Upper lobe of right lung (tissue), 1 donor: ENCODE measurements at places on chromosomes 7 and 10. TPM values are rescaled to one million over a fixed set of nuclear protein-coding genes. Genes with fewer than 3 reads are reported as not detected.

MLXIPL gene
- total RNA-seq: 11.1 TPM

NOC3L gene
- total RNA-seq: 20.9 TPM

ARHGEF35 gene
- total RNA-seq: 11.5 TPM

HOXA1 gene
- 0.75 TPM for total RNA-seq

CTAGE8 gene
- total RNA-seq: 4.9 TPM

EIF5AL1 gene
- 0.14 TPM for total RNA-seq

- no peaks in the 10 kb centered on the region for H3K4me1 ChIP-seq
- H3K27me3 ChIP-seq: no peaks in the 10 kb centered on the region
- no peaks in the 10 kb centered on the region for H3K36me3 ChIP-seq
- no peak for DNase-seq
These were observed 200.2 kb downstream of the ELMO1 start for GRCh38 chr7:37248396-37248861.

DNA sequence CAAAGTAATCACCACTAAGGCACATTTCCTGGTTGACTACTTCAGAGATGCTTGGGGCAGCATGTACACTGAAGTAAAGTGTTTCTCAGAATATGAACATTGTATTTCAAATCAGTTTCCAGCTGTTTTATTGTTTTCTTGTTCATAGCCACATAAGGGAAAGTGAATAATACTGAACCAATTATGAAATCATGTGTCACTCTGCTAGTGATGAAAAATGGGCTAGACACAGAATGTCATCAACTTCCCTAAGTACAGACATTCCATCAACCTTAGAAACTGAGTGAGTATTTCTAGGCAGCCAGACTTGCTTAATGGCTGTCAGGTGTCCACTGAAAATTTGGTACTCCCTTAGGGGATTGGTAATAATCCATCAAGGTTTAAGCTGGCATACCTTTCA lies 603.5 kb downstream of the ARL4A start:
- H3K36me3 ChIP-seq: no peaks in the 10 kb centered on the region
- H3K4me3 ChIP-seq: no peak overlapping the region
- H3K27me3 ChIP-seq: no peaks in the 10 kb centered on the region
- no peak overlapping the region for H3K27ac ChIP-seq
- no peaks in the 10 kb centered on the region for H3K4me1 ChIP-seq

- no peak for DNase-seq
- no peaks in the 10 kb centered on the region for H3K36me3 ChIP-seq
- H3K27me3 ChIP-seq: no peaks in the 10 kb centered on the region
- no peak overlapping the region for H3K27ac ChIP-seq
- no peaks in the 10 kb centered on the region for H3K4me1 ChIP-seq
These were observed 248.7 kb downstream of the NEBL start for GRCh38 chr10:20648263-20648874.

DNA sequence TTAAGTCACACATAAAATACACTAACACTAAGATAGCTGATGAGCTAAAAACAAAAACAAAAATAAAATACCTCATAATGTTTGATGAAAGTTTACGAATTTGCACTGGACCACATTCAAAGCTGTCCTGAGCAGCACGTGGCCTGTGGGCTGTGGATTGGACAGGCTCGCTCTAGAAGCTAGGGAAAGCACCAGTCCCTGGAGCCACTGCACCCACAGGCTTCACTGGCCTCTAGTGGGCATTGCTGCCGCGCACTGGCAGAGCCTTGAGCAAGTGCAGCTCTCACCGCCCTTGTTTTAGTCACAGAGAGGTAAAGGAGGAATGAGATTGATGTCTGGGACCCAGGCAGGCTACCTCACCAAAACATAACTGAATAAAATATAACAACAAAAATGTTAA lies 67.6 kb downstream of the PAX2 start:
- H3K36me3 ChIP-seq: no peaks in the 10 kb centered on the region
- peak; percentile 32 for DNase-seq
- no peak overlapping the region for H3K27ac ChIP-seq
- H3K4me3 ChIP-seq: no peak overlapping the region
- no peaks in the 10 kb centered on the region for H3K4me1 ChIP-seq

- H3K27ac ChIP-seq: no peak overlapping the region
- H3K4me1 ChIP-seq: peaks cover 8% of the 10 kb centered on the region
- H3K27me3 ChIP-seq: no peaks in the 10 kb centered on the region
- H3K36me3 ChIP-seq: peaks cover 12% of the 10 kb centered on the region
These were observed 2.0 kb upstream of the MTG1 start for GRCh38 chr10:133391761-133392518.

GRCh38 chr10:61142987-61143386 lies 199.0 kb upstream of the RHOBTB1 start:
- H3K27ac ChIP-seq: no peak overlapping the region
- no peaks in the 10 kb centered on the region for H3K27me3 ChIP-seq
- H3K4me1 ChIP-seq: no peaks in the 10 kb centered on the region
- DNase-seq: no peak
- no peaks in the 10 kb centered on the region for H3K36me3 ChIP-seq
- no peak overlapping the region for H3K4me3 ChIP-seq

- H3K4me3 ChIP-seq: no peak overlapping the region
- H3K4me1 ChIP-seq: no peaks in the 10 kb centered on the region
- no peaks in the 10 kb centered on the region for H3K27me3 ChIP-seq
These were observed 700.4 kb downstream of the KCNMA1 start for GRCh38 chr10:76937181-76937600.

GRCh38 chr10:10542477-10542876 lies 475.2 kb upstream of the CELF2 start:
- H3K27ac ChIP-seq: no peak overlapping the region
- no peaks in the 10 kb centered on the region for H3K4me1 ChIP-seq
- H3K27me3 ChIP-seq: no peaks in the 10 kb centered on the region
- H3K4me3 ChIP-seq: no peak overlapping the region
- no peak for DNase-seq

DNA sequence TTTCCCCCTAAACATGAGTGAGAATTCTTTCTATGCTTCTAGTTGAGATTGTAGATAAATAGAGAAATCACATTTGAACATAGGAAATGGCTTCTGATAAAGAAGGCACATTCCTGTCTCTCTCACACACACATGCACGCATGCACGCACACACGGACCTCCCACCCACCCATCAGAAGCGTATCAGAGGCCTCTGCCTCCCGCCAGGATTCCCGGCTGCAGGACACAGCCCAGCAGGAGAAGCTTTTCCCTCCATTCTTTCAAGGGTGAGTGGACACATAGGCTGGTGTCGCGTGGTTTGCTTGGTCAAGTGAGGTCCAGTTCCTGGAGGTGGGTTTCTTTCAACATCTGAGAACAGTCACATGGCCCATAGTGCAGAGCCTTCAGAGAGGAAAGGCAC lies 34.2 kb downstream of the KLF6 start:
- H3K27ac ChIP-seq: no peak overlapping the region
- no peak for DNase-seq
- H3K4me3 ChIP-seq: no peak overlapping the region
- no peaks in the 10 kb centered on the region for H3K27me3 ChIP-seq
- H3K4me1 ChIP-seq: peaks cover 39% of the 10 kb centered on the region
- no peaks in the 10 kb centered on the region for H3K36me3 ChIP-seq

- H3K27me3 ChIP-seq: no peaks in the 10 kb centered on the region
- H3K36me3 ChIP-seq: no peaks in the 10 kb centered on the region
- H3K27ac ChIP-seq: no peak overlapping the region
- H3K4me1 ChIP-seq: no peaks in the 10 kb centered on the region
- DNase-seq: no peak
These were observed 194.2 kb upstream of the SVIL start for GRCh38 chr10:29828956-29829355.

GRCh38 chr10:84267503-84268126 lies 22.8 kb downstream of the RGR start:
- DNase-seq: no peak
- no peaks in the 10 kb centered on the region for H3K27me3 ChIP-seq
- H3K27ac ChIP-seq: no peak overlapping the region

GRCh38 chr10:86341361-86341811 lies 25.2 kb downstream of the GRID1 start:
- H3K27ac ChIP-seq: no peak overlapping the region
- no peak overlapping the region for H3K4me3 ChIP-seq
- H3K4me1 ChIP-seq: no peaks in the 10 kb centered on the region
- DNase-seq: peak; percentile 28

DNA sequence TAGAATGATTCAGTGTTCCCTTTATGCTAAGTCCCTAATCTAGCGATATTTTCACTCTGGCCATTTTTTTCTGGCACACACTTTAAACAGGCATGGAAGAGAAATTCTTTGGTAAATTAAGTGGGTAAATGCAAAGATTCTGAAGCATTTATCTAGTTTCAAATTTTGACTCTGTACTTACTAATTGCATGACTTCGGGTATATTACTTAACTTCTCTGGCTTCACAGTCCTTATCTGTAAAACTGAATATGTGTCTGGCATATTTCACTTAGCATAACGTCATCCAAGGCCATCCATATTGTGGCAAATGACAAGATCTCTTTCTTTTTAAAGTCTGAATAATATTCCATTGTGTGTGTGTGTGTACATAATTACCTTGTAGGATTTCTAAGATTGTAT lies 114.5 kb downstream of the MBL2 start:
- no peak overlapping the region for H3K4me3 ChIP-seq
- no peaks in the 10 kb centered on the region for H3K36me3 ChIP-seq
- H3K4me1 ChIP-seq: peaks cover 4% of the 10 kb centered on the region
- no peaks in the 10 kb centered on the region for H3K27me3 ChIP-seq
- no peak for DNase-seq
- H3K27ac ChIP-seq: no peak overlapping the region

DNA sequence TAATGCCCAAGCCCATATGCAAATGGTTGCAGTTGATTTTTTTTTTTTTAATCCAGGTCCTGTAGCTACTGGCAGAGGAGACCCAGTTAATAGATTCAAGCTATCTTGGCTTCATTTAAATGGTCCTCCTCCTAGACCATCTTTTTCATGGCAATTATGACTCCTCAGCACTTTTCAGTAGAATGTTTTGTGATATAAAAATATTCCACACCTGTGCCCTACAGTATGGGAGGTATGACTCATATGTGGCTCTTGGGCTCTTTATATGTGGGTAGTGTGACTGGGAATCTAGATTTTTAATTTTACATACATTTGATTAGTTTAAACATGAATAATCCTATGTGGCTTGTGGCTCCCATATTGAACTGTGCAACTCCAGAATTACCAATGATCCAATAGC lies 80.1 kb downstream of the ITGB1 start:
- H3K4me3 ChIP-seq: no peak overlapping the region
- H3K36me3 ChIP-seq: no peaks in the 10 kb centered on the region
- no peak for DNase-seq
- H3K27me3 ChIP-seq: no peaks in the 10 kb centered on the region
- H3K4me1 ChIP-seq: no peaks in the 10 kb centered on the region
